ENCODE measurements at places on chromosomes 5 and 9.

- DNase-seq, result no peak
These were observed 18.1 kb downstream of the TNC start for GRCh38 chr9:115099901-115100300.

DNA sequence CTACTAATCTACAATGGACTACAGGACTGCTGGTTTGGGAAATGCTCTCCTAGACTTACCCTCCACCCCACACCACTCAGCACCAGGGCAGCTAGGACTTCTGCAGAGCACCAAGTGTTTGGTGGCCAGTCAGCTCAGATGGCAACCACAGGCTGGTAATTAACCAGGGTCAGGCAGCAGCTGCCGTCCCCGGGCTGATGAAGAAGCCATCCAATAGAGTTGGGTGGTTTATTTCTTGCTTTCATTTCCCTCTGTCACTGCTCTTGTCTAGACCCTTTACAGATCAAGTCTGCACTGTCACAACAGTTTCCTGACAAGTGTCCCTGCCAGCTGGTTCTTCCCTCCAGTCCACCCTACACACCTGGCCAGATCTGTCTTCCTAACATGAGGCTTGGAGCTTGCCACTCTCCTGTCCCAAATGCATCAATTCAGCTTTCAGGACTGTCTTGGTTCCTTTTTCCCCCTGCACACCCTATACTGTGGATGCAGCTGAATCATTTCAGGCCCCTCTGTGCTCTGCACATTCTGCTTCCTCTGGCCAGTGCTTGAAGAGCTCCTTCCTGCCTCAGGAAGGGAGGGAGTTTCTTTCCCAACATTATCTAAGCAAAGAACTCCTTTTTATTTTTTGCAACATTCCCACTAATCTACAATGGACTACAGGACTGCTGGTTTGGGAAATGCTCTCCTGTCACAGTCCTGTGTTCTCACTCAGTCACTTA lies 30.2 kb upstream of the HSPA9 start:
- DNase-seq, result no peak

DNA sequence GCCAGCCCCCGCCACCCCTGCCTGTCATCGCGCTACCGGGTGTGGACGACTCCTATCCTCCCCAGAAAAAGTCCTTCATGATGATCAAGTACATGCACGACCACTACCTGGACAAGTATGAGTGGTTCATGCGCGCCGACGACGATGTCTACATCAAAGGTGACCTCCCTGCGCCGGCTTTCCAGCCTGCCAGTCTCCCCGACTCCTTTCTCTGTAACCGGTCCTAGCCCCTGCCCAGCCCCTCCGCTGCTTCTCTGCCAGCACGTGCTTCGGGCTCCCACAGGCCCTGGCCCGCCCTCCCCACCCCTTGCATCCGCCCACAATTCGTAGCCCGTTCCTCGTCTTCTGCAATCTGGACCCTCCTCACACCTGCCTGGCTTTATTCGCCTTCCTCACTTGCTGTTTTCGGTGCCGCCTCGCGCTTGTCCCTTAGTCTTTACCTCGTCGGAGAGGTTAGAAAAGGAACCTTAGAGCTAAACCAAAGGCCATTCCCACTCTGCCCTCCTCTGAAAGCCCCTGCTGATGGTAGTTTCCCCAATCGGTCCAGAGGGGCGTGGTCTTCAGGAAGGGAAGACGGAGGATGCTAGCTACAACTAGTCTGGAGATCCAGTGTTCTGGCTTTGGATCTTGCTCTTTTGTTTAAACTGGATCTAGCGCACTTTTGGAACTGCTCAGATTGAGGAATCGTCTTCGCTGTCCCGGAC lies 1.4 kb downstream of the CHSY3 start:
- no peak for DNase-seq

DNA sequence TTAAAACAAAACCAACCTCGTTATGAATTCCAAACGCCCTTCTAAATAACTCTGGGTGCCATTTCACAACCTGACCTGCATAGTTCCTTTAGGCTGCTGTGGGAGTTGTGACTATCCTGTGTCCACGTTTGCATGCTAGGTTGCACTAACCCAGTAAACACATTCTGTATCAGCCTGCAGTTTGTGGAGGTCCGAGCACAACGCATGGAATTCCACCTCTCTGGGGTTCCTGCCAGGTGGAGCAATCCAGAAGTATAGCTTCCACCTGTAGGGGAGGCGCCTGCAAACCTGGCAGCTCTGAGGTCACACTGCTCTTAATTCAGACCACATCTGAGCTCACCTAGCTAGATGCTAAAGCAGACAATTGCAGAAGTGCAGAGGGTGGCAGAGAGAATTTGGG lies 57.2 kb downstream of the MARCHF3 start:
- no peak for DNase-seq

DNA sequence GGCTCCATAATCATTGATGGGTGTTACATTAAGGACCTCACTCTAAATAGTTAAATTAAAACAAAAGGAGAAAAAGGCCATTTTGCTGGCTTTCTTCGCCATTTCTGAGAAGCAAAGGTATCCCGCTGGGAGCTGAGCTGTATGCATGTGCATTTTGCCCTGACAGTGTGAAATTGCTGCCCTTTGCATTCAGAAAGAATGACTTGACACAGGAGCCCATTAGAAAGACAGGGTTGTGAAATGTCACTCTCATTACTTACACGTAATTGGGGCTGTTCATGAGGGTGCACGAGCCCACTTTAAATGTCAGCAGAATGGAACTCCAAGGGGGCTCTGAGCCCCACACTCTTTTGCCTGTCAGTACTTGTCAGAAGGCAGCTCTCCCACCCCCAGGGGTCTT lies 85.0 kb downstream of the SEMA4D start:
- DNase-seq, result no peak
